ENCODE measurements at places on chromosomes 7 and 10.

DNA sequence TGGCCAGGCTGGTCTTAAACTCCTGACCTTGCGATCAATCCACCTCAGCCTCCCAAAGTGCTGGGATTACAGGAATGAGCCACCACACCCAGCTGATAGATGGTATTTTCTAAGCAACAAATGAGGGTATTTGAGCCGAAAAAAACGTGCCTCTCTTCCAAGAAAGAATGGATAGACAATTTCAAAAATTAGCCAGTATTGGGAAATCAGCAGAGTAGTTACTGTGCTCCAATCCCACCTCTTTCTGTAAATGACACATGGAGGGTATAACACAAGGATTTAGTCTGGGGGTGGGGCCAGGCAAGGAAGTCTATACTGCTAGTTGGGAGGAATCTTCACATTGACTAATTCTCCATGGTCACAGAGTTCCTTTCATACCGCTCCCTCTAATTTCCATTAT, 9.2 kb upstream of the BPGM start:
- DNase-seq = no peak

GRCh38 chr7:36100634-36101033, 52.4 kb upstream of the EEPD1 start:
- DNase-seq = no peak

DNA sequence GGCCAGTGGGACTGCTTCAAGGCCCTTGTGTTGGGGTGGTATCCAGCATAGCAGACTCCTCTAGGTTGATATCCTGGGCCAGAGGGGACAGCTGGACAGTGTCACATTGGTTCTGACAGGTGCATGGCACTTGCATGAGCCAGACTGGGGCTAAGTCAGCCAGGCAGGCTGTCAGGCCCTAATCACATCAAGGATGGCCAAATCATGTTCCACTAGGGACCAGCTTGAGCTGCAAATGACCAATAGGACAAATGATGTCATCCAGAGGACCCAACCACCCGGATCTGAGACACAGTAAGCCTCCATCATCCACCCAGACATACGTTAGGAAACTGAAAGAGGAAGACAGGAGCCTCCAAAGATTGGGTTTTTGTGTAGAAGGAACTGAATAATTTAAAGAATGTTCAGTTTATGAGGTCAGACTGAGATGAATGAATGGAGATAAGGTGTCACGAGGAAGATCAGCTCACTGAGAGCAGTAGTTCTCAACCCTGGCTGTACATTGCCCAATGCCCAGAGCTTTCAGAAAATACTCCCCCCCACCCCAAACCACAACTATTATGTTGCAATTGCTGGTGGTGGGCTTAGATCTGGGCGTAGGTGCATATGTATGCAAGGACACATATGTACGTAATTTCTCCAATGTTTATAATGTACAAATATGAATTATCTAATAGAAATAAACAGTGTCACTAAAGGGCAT, 75.2 kb upstream of the INHBA start:
- no peak for DNase-seq

GRCh38 chr7:80054356-80054755, 80.3 kb upstream of the GNAI1 start:
- peak; percentile 19 for DNase-seq

GRCh38 chr7:101538596-101539459, 90.3 kb downstream of the MYL10 start:
- peak; percentile 44 for DNase-seq

All from NCI-H69 (cell line).